ENCODE measurements at places on chromosomes 3 and 15. TPM values are rescaled to one million over a fixed set of nuclear protein-coding genes. Genes with fewer than 3 reads are reported as not detected.

The IL17RD gene
- 1.2 TPM for total RNA-seq

The CCR9 gene
- not detected for total RNA-seq

The CKMT1A gene
- not detected for total RNA-seq

The PLSCR5 gene
- total RNA-seq, result not detected

The TM4SF4 gene
- total RNA-seq, result not detected

DNA sequence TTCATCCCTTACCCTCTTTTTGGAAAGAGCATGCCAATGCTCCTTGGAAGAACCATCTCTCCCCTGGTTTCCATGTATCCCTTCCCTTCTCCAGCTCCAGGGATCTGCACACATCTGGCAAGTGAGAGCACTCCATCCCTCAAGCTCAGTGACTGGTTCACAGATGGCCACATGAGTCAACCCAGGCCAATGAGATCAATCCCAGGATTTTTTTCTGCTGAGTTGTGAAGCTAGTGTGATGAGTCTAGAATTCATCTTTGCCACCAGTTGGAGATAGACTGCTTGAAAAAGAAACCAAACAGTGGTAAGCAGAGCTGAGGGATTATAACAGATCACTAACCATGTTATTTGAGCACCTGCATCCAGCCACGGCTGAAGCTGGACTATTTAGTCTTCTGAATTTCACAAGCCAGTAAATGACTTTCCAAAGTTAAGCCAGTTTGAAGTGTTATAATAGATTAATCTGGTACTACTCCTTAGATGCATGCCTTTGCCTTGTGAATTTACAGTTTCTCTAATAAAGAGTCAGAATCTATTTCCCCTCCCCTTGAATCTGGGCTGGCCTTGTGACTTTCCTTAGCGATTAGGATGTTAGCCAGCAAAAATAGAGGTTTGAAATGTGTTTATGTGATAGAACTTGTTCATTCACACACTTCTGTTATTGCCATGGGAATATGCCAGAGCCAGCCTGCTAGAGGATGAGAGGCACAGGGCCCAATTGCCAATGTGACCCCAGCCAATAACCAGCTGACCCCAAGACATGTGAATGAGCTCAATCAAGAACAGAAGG lies 159.8 kb downstream of the WNT5A start:
- H3K27ac ChIP-seq, result no peak overlapping the region
- DNase-seq, result no peak
- no peaks in the 10 kb centered on the region for H3K27me3 ChIP-seq

- no peak for DNase-seq
- no peak overlapping the region for H3K4me3 ChIP-seq
- H3K27me3 ChIP-seq, result no peaks in the 10 kb centered on the region
These were observed 353.3 kb downstream of the LPP start for GRCh38 chr3:188507244-188507720.

GRCh38 chr3:119258915-119259314 lies 18.2 kb upstream of the B4GALT4 start:
- no peak overlapping the region for H3K4me3 ChIP-seq
- H3K4me1 ChIP-seq, result peaks cover 17% of the 10 kb centered on the region
- no peaks in the 10 kb centered on the region for H3K36me3 ChIP-seq
- H3K27ac ChIP-seq, result no peak overlapping the region
- no peaks in the 10 kb centered on the region for H3K27me3 ChIP-seq

DNA sequence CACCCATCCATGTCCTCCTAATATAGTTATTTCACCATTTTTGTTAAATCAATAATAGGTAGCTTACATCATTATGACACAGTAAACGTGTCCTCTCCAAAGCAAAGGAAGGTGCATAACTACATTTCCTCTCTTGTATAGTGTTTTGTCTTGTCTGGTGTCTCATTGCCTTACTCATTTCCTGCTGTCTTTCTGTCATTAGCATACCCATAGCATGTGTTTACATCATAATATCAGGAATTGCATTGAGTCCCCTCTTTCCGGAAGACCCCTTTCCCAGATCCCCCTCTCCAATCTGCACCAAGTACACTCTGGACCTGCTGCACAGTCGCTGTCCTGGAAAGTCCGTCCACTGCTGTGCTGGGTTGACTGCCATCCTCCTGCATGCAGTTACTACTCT lies 47.9 kb downstream of the SOX14 start:
- H3K36me3 ChIP-seq, result no peaks in the 10 kb centered on the region
- no peaks in the 10 kb centered on the region for H3K4me1 ChIP-seq
- no peaks in the 10 kb centered on the region for H3K27me3 ChIP-seq
- H3K27ac ChIP-seq, result no peak overlapping the region
- DNase-seq, result no peak

All from Karpas-422 (cell line).